Urothelium cell line (cell line): ENCODE measurements at places on chromosomes 16 and 17.

DNA sequence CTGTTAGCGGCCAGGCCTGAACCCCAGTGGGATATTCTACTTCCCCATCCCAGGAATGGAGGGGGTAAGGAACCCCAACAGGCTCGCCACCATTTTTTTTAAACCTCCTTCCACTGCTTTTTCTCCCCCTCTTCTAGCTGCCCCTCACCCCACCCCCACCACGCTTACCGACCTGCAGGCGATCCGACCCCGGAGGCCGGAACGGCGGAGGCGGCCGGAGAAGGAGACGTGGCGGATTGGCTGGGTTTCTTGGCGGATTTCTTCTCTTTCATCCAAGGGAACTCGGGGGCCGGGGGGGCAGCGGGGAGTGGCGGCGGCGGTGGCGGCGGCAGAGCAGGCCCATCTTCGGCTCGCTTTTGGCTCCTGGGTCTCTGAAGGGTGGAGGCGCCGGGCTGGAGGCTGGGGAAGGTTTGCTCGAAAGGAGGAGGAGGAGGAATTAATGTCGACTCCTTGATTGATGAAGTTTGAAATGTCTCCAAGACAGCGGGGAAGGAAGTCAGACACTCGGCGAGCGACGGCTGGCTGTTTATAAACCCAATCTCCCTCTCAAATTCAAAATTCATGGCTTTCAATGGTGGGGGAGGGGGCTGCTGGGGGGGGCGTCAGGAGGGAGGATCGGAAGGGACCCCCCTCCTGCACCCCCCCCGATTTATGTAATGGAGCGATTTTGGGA lies 424 bp downstream of the HOXB2 start:
- no peak for DNase-seq

DNA sequence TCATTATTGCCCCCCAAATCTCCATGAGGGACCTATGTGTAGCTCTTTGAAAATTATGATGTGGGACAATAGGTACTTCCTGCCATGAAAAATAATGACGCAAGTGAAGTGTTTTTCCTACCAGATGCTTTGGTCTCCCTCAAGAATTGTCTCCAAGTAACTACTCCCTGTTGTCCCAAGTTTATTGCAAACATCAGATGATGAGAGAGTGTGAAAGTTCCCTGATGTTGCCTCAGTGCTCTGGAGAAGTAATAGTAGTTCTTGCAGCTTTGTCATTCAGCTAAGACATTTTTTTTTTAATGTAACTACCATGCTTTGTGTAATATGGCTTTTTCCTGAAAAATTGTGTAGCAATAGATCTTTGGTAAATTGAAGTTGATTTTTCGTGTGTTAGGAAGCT lies 20.1 kb downstream of the LPCAT2 start:
- DNase-seq = no peak

DNA sequence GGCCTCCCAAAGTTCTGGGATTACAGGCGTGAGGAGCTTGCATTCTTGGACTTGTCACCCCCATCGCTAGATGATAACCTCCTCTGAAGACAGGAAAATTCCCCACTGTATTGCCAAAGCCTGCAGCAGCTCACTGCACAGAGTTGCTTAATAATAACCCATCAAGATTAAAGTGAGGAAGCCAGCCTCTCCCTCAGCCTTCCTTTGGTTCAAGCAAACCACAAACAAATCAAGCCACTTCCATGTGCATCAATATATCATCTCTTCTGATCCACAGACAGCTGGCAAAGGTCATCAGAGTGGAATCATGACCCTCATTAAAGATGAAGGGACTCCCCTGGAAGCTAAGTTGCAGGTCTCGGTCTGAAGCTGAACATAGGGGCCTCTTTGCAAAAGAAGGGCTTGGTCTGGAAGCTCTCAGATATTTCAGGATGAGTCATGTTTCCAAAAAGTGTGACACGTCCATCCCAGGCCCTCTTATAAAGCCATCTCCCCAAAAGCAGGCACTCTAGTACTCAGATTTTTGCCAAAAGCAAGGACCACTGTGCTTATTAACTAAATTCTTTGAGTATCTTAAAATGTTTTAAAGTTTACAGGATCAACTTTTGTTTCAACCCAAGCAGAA lies 4.8 kb downstream of the EMP2 start:
- no peak for DNase-seq

GRCh38 chr16:80120899-80121521 lies 419.8 kb upstream of the DYNLRB2 start:
- no peak for DNase-seq

DNA sequence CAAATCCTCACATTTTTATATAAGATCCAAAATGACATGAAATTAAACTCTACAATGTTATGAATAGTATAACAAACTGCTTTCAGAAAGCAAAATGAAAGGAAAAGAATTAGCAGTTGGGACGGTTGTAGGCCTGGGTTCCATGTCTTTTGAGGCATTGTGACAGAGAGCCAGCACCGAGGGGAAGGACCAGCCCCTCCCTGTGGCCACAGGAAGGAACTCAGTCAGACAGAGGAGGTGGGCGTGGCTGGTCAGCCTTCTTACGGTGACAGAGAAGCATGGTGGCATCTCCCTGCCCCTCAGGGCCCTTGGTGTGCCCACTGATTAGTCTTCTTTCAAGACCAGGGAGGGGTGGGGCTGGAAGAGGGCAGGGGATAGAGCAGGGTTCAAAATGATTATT lies 5.7 kb downstream of the ZNF319 start:
- DNase-seq = peak; percentile 46

DNA sequence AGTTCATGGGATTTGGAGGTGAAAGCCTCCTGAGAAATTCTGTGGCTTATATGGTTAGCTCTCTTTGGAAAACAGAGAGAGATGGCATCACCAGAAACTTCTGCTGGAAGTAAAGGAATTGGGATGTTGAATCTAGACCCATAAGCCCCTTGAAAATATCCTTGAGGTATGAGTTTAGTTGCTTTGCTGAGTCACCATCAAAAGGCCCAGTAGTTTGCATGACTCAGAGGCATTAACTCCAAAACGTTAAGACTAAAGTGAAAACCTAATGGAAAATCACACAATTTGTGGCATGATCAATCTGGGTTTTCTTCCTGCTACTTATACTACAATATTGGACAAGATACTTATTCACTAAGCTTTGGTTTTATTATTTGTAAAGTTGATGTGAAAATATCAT lies 349.2 kb upstream of the SALL1 start:
- no peak for DNase-seq

DNA sequence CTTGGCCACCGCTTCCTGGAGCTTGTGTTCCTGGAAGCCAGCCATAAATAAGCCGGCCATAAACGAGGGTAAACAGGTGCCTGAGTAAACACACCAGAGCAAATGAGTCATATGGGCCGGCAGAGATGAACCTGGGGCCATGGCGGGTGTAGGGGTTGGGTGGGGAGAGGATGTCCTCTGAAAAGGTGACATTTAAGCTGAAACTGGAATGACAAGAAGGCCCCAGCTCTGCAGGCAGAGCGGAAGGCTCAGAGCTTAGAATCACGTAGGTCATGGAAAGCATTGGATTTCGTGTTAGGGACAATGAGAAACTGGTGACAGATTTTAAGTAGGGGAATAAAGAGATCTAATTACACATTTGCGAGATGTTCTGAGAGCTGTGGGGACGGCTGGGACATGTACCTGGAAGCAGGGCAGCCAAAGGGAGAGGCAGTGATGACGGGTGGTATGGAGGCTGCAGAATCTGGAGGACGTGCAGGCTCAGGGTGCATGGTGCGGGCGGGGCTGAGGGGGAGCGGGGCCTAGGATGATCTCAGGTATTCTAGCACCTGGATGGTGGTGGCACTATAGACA lies 8.1 kb upstream of the DNASE1 start:
- peak; percentile 70 for DNase-seq

- no peak for DNase-seq
These were observed 6.9 kb downstream of the TBX6 start for GRCh38 chr16:30084816-30085159.

DNA sequence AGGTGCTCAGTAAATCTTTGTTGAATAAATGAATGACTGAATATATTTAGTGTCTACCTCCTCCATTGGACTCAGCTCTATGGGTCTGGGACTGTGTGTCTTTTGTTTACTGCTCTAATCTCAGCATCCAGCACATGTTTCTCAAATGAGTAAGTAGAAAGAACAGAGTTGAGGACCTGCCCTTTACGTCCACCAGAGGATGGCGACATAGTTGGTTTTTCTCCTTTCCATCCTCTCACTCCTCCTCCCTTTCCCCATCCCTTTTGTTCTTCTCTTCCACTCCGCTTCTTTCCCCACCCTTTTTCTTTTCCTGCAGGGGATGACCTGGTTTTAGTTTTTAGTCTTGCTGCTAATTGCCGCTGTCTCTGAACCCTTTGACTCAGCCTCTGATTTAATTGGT lies 12.1 kb upstream of the CHP2 start:
- no peak for DNase-seq

DNA sequence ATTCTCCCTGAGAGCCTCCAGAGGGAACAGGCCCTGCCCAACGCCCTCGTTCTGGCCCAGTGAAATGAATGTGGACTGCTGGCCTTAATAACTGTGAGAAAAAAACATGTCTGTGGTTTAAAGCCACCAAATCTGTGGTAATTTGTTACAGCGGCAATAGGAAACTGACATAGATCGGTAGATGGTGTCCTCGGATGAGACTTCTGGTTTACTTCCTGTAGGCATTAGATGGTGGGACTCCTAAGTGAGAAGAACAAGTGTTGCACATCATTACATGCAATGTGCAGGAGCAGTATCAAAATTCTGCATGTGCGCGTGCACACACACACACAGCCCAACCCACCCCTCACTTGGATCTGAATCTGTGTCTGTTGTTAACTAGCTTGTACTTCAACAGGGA lies 42.0 kb downstream of the CDK5R1 start:
- DNase-seq = no peak

GRCh38 chr16:19735074-19735867 lies 17.2 kb downstream of the IQCK start:
- DNase-seq = no peak
